BE2C (cell line): ENCODE measurements at places on chromosomes 6 and 20.

GRCh38 chr20:40997116-40997515, 31.5 kb upstream of the TOP1 start:
- DNase-seq, result no peak

DNA sequence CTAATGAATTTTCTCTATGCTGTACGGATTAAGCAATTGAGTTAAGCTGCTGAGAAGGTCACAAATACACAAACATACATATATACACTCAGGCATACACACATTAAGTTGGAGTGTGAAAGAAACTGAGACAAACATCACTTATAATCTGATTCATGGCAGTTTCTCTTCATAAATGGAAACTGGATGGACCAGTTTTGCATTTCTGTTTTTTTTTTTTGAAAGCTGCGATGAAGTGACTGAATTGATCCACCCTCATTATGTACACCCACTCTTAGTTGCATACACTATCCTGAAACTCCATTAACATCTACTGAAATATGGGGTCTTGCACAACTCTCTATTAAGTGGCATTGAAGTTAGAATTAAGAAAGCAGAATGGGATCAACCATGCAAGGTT, 32.9 kb upstream of the TENT5A start:
- DNase-seq, result no peak

DNA sequence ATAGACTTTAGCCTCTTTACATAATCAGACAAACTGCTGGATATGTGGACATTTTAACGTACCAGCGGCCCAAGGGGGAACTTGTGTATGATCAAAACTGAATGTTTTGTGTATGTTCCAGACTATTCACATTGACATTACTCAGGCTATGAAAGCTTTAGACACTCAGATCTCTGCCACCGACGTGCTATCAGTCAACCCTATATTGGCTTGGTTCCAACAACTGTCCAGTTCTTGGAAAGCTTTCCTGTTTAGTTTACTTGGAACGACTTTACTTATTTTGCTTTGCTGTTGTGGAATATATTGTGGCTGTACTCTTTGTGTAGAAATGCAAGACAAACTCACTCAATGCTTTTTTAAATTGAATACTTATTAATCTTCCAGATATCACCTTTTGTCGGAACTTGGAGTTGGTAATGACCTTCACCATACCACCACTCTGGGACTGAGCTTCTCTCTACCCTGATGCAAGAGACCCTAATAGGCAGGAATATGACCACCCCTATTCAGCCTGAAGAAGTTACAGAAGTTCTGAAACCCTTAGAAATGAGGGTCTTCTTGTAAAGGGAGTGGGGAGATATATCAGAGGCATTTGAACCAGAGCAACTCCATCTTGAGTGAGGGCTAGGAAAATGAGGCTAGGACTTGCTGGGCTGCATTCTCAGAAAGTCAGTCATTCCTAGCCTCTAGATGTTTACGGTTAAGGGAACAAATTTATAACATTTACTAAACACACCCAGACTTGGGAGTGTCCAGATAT, 49.0 kb upstream of the PAX1 start:
- DNase-seq, result no peak

DNA sequence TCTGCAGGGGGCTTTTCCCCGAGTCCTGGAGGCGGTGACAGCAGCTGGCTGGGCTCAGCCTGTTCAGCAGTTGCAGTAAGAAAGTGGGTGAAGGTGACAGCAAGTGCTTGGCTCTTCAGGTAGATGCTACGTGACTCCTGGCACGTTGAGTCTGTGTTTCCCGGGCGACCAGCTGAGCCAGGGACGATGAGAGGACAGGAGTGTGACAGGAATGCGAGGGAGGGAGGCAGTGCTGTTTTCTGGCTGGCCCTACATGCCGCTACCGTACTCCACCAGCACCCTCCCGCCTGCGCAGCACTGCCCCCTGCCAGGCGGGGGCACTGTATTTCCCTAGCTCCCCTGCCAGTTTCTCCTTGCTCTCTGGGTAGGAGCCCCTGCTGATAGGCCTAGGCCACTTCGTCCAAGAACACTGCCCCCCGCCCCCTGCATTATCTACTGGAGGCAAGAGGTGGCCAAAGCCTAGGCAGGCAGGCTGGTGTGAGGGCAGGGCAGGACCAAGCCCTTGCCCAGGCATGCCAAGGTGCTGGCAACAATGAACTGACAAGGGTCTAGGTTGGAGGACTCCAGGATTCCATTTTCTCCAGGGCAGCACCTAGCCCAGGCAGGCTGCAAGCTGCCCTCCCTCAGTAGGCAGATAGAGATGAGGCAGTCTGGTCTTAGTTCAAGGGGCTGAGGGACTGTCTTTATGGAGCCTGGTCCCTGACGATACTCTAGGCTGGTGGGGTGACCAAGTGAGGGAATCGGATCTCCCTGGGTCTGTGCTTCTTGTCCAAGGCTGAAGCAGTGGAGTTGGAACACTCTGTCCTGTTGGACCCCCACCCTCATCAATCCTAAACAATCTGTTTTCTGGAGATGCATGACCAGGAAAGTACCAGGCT, 19.2 kb downstream of the MRPS18A start:
- DNase-seq, result peak; percentile 77

DNA sequence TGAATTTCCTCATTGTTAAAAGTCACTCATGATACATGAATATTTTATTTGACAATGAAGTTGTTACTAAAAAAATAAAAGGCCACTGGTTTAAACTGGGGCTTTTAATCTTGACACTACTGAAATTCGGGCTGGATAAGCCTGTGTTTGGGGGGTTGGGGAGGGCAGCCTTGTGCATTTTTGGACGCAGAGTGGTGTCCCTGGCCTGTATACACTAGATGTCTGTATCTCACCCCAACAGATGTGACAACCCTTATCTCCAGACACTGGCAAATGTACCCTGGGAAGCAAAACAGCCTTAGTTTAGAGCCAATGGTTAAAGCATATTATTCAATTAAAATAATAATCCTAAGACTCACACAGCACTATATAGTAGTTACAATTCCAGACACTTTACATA, 24.8 kb downstream of the MAN1A1 start:
- DNase-seq, result peak; percentile 51

- DNase-seq, result no peak
Observed at GRCh38 chr6:91161246-91161645, 574.4 kb upstream of the MAP3K7 start.

- DNase-seq, result no peak
Observed at GRCh38 chr6:12119085-12119588, 107.0 kb downstream of the HIVEP1 start.

GRCh38 chr6:3128356-3129108, 10.0 kb downstream of the BPHL start:
- DNase-seq, result no peak

DNA sequence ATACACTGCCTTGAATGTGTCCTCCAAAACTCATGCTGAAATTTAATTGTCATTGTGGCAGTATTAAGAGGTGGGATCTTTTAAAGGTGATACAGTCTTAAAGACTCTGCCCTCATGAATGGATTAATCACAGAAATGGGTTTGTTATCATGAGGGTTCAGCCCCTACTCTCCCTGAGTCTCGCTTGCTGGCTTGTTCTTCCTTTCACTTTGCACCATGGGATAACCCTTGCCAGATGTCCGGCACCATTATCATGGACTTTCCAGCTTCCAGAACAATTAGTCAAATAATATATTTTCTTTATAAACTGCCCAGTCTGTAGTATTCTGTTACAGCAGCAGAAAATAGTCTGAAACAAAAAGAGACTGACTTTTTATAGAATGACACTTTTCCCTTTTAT, 67.9 kb upstream of the TENT5A start:
- no peak for DNase-seq

GRCh38 chr6:7180751-7181150, 73.0 kb downstream of the RREB1 start:
- no peak for DNase-seq

DNA sequence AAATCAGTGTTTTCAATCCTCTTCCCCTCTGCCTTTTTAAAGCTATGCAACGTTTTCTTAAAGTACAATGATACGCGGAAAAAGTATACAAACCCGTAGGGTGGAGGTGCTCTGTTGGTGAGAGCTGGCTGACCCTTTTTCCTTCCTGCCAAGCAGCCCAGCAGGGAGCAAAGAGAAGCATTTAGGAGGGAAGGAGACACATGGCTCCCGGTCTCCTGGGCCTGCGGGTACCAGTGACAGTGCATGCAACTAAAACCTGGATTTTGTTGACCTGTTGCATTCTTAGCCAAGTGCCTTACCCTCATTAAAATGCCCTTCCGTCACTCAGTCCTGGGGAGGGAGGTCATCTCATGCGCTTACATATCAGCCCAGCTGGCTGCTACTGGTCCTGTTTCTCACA, 87.2 kb downstream of the SLX4IP start:
- no peak for DNase-seq
